ENCODE measurements at places on chromosomes 3 and 15.

GRCh38 chr3:184604615-184605290 is 43.2 kb downstream of the EPHB3 start:
- DNase-seq: no peak

DNA sequence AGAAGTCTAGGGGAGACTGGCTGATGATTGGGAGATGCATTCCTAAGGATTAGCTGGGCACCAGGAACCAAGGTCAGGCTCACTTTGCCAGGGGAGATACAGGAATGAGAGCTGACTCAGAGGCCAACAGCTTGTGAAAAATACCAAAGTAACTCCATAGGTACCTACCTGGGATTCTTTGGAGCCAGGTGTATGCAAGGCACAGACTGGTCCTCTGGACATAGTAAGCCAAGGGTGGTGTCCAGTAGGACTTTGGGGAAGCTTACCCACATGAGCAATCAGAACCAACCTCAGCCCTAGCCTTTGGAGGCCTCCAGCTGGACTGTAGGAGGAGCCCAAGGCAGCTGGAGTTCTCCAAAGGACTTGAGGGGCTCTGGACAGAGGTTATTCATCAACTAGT is 47.5 kb downstream of the CRYGS start:
- DNase-seq: no peak

GRCh38 chr3:173913974-173914421 is 516.5 kb downstream of the NLGN1 start:
- DNase-seq: no peak

- no peak for DNase-seq
Observed at GRCh38 chr3:172152874-172153273, 113.5 kb downstream of the FNDC3B start.

DNA sequence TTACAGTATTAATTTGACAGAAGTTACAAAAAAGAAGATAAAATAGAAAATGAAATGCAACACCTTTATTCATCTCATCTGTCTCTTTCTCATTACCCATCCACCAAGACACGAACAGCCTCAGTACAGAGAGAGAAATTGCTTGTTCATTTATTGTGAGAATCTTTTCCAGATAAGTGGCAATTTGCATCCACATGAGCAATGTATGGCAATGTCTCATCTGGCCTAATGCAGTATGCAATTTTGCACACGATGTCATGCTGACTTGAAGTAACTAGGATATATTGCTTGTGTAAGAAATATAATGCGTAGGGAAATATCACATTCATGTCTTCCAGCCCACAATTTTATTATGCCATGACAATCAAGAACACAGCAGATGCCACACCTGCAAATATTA is 866.9 kb downstream of the ROBO1 start:
- DNase-seq: no peak

GRCh38 chr15:69540622-69541021 is 88.0 kb downstream of the RPLP1 start:
- no peak for DNase-seq

- no peak for DNase-seq
Observed at GRCh38 chr15:73978896-73979295, 13.2 kb downstream of the STOML1 start.

- DNase-seq: no peak
Observed at GRCh38 chr15:39621976-39622375, 41.1 kb downstream of the THBS1 start.

DNA sequence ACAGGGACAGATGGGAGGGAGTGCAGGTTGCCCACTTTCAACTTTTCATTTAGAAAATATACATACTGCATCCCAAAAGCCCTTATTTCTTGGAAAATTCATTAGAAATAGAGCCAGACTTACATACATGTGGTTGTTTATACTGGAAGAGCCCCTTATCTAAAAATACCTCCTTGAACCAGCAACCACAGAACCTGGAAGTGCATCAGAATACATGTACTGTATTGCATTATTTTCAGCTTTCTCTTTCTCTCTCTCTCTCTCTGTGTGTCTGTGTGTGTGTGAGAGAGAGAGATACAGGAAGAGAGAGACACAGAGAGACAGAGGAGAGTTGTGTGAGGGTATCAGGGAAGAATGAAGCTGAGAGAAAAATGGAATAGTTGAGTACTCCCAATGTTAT is 29.5 kb upstream of the LSAMP start:
- no peak for DNase-seq

DNA sequence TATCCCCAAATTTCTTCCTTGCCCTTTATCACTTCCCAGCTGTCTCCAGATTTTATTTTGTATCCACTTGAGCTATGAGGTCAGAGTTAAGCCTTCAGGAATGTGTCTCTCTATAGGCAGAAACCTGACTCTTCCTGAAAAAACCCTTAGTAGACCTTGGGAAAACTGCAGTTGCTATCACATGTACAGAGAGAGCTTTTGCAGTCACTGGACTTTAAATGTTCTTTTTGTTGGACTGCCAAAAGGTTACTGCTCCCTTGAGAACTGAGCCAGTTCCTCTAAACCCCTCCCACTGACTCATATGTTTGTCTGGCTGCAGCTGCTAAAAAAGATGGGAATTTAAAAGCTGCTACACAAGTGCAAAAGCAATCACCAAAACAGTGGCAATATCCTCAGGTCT is 169.1 kb upstream of the CCDC54 start:
- no peak for DNase-seq

DNA sequence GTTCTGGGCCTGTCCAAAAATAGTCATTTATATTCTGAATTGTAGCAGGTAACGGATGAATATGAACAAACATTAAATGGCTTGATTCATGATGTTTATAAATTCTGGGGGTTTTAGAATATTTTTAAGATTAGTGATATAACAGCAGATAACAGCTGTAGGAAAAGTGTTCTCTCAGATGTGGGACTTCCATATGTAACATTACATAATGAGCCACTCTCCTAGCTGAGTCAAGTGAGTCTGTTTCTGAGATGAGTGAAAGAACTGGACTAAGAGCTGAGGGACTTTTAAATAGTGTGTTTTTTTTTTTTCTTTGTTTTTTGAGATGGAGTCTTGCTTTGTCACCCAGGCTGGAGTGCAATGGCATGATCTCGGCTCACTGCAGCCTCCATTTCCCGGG is 13.9 kb downstream of the YEATS2 start:
- no peak for DNase-seq

GRCh38 chr3:17535274-17535673 is 207.2 kb downstream of the TBC1D5 start:
- DNase-seq: no peak

GRCh38 chr3:54515441-54516213 is 393.3 kb downstream of the CACNA2D3 start:
- no peak for DNase-seq

GRCh38 chr15:42060477-42060763 is 33.9 kb downstream of the PLA2G4D start:
- DNase-seq: no peak

DNA sequence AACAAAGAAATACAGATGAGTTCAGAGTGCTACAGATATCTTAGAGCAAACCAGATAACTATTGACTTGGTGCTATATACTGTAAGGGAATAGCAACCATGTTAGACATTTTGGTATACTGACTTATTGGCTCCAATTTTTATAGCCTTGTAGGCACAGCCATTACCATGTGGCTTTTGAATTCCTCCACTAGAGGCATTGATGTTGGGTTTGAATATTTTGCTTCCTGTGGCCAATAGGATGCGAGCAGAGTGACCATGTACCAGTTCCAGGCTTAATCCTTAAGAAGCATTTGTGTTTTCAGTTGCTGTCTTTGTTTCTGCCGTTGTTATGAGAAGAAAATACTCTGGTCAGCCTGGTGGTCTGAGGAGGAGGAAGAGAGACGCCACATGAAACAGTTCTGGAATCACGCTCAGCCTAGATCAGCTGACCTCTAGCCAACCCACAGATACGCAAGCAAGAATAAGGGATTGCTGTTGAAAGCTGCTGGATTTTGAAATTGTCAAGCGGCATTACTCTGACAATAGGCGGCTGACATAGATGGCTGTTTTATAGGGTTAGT is 109.4 kb upstream of the TNIK start:
- no peak for DNase-seq

- DNase-seq: no peak
Observed at GRCh38 chr15:70063261-70063925, 34.3 kb downstream of the TLE3 start.

DNA sequence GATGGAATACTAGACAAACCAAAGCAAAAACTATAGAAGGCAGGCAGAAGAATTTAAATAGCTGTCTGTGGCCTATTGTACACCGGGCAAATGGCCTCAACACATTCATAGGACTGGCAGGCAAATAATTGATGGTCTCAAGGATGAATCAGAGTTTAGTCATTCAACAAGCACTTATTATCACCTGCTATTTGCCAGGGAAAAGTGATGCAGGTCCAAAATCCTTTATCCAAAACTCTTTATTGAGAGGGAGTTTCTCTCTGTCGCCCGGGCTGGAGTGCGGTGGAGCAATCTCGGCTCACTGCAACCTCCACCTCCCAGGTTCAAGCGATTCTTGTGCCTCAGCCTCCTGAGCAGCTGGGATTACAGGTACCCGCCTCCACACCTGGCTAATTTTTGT is 2.3 kb downstream of the EIF2AK4 start:
- no peak for DNase-seq

GRCh38 chr3:50436114-50436674 is 67.2 kb downstream of the CACNA2D2 start:
- peak; percentile 86 for DNase-seq

DNA sequence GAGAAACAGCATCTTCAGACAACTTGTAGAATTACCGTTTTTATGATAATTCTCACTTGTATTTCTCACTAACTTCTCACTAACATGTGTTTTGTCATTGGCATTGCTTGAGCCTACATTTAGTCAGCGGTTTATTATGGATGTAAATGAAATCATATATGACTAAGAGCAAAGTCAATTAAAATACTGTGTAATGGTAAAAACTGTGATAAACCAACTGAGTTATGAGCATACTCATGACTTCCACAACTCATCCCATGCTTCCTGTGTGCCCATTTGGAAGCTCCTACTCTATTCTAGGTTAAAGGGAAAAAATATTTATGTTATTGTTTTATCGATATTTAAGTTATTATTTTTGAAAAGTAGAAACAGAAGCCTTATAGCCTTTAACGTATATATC is 12.8 kb downstream of the PXK start:
- DNase-seq: no peak

DNA sequence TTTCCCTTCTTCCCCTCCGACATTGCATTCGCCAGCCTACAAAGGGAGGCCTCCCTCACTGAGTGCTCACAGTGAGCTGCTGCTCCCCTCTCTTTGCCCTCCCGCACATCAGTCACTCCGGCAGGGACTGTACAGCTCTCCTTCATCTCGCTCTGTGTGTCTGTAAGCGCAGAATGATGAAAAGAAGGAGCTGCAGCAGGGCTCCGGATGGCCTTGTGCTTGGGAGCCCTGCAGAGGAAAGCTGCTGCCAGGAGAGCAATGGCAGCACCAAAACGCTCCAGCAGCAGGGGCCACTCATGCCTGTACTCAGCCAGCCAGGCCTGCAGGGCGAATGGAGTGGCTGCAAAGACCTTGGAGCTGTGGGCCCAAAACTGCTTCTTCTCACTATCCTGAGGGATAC is 107.0 kb upstream of the NSMCE3 start:
- DNase-seq: no peak

DNA sequence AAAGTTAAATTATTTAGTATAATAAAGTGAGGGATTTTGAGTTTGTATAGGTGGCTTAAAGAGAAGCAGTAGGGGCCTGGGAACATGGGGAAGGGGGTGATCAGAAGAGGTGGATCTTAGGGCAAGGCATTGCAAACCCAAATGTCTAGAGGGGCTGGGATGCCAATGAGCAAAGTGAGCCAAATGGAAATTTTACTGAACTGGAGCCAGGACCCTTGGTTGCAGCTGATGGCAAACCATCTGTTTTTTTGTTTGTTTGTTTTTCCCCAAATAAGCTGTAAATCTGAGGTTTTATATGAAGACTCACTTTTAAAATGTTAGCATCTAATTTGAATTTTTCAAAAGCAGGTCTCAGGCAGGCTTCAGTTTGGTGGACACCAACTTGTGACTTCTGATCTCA is 14.8 kb upstream of the PARP14 start:
- DNase-seq: no peak

GRCh38 chr3:46668591-46668990 is 24.9 kb downstream of the ALS2CL start:
- DNase-seq: no peak

DNA sequence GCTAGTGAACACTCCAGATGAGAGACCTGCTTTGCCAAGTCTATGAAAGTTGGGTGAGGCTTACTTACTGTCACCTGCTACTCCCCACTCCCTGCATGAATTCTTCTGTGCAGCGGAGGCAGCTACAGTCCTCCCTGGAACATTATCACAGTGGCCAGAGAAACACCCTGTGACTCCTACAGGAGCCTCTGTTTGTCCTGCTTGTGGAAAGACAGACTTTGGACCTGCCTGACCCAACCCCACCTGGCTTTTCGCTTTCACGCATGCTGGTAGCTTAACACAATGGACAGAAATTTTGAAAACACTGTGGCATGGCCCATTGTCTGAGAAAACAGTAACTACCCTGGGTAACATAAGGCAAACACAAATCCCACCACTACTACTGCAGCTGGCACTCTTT is 1565.5 kb upstream of the CADM2 start:
- no peak for DNase-seq

- no peak for DNase-seq
Observed at GRCh38 chr3:62888180-62888579, 13.0 kb upstream of the CADPS start.

DNA sequence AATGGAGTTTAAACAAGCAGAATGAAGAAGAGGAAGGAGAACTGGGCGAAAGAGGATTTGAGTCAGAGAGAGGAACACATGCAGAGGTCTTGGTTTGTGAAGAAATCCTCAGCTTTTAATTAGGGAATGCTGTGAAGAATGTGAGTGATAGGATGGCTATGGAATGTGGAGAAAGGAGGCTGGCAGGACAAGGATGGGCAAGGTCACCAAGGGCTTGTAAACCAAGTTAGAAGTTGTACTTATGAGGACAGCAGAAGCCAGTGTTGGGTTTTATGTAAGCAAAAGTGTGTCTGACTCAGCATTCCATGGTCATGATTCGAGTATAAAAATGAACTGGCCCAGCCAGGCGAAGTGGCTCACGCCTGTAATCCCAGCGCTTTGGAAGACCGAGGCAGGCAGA is 60.0 kb upstream of the IL12A start:
- no peak for DNase-seq

DNA sequence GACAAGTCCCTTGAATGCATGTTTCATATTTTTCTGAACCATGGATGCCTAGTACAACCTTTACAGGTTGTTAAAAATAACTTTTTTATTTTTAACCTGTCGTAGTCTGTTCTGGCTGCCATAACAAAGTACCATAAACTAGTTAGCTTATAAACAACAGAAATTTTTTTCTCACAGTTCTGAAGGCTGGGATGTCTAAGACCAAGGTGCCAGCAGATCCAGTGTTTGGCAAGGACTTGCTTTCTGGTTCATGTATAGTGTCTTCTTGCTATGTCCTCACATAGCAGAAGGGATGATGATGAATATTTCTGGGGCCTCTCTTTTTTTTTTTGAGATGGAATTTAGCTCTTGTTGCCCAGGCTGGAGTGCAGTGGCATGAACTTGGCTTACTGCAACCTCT is 23.0 kb upstream of the POLR2M start:
- no peak for DNase-seq
